ENCODE measurements at places on chromosomes 5 and 9. TPM values are rescaled to one million over a fixed set of nuclear protein-coding genes. Genes with fewer than 3 reads are reported as not detected.

OMD gene
- total RNA-seq = 0.33 TPM

RGS7BP gene
- not detected for total RNA-seq

PCDHGA5 gene
- 2.8 TPM for total RNA-seq

DMRT2 gene
- total RNA-seq = not detected

PCDHGA2 gene
- total RNA-seq = 6.6 TPM

GLRA1 gene
- total RNA-seq = not detected

IL7R gene
- total RNA-seq = 2.2 TPM

FOXD4 gene
- total RNA-seq = 0.17 TPM

GFPT2 gene
- total RNA-seq = 44.7 TPM

PCDHA1 gene
- total RNA-seq = not detected

HRH2 gene
- total RNA-seq = not detected

LTC4S gene
- total RNA-seq = not detected

S100Z gene
- total RNA-seq = not detected

GZMA gene
- total RNA-seq = not detected

DRD1 gene
- total RNA-seq = under 0.01 TPM

MPDZ gene
- total RNA-seq = 38.0 TPM

MYOZ3 gene
- total RNA-seq = 1.5 TPM

FST gene
- 73.6 TPM for total RNA-seq

DNAH5 gene
- total RNA-seq = 2.6 TPM

ZCCHC9 gene
- total RNA-seq = 41.2 TPM

OR1Q1 gene
- not detected for total RNA-seq

FOXI1 gene
- total RNA-seq = not detected

IL6ST gene
- total RNA-seq = 921 TPM

PSMD5 gene
- total RNA-seq = 46.7 TPM

GRIA1 gene
- 0.50 TPM for total RNA-seq

ADAMTSL1 gene
- total RNA-seq = 93.5 TPM

Measured in smooth muscle cell of trachea (primary cell).